ENCODE measurements at places on chromosomes 7 and 10.

- H3K27me3 ChIP-seq, result peaks cover 11% of the 10 kb centered on the region
- no peaks in the 10 kb centered on the region for H3K36me3 ChIP-seq
- no peak for DNase-seq
- H3K4me1 ChIP-seq, result no peaks in the 10 kb centered on the region
- H3K27ac ChIP-seq, result no peak overlapping the region
Observed at GRCh38 chr7:42046483-42046882, 190.5 kb downstream of the GLI3 start.

- H3K4me3 ChIP-seq, result no peak overlapping the region
- H3K4me1 ChIP-seq, result peaks cover 14% of the 10 kb centered on the region
- no peak overlapping the region for H3K27ac ChIP-seq
- peaks cover 5% of the 10 kb centered on the region for H3K36me3 ChIP-seq
Observed at GRCh38 chr10:100747456-100748230, 2.3 kb downstream of the PAX2 start.

DNA sequence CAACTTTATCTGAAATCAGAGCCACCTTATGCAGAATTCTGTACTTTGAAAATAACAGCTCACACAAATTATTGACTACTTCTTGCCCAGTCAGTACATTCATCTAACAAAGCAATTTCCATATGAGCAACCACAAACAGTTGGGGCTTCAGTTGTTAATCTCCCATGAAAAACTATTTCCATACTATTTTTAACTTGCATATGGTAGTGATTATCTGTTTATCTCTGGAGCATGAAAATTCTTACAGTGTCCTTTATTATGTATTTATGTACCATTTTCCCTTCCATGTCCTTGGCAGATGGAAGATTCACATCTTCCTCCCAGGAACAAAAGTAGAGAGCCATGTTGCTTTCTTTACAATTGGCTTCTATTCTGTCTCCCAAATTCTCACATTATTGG is 285.7 kb downstream of the CRPPA start:
- H3K27ac ChIP-seq, result no peak overlapping the region
- H3K4me3 ChIP-seq, result no peak overlapping the region
- peaks cover 4% of the 10 kb centered on the region for H3K36me3 ChIP-seq
- no peaks in the 10 kb centered on the region for H3K27me3 ChIP-seq

- no peak overlapping the region for H3K27ac ChIP-seq
- H3K4me3 ChIP-seq, result no peak overlapping the region
- no peak for DNase-seq
- H3K27me3 ChIP-seq, result peaks cover 28% of the 10 kb centered on the region
Observed at GRCh38 chr7:123643495-123644441, 11.9 kb upstream of the LMOD2 start.

DNA sequence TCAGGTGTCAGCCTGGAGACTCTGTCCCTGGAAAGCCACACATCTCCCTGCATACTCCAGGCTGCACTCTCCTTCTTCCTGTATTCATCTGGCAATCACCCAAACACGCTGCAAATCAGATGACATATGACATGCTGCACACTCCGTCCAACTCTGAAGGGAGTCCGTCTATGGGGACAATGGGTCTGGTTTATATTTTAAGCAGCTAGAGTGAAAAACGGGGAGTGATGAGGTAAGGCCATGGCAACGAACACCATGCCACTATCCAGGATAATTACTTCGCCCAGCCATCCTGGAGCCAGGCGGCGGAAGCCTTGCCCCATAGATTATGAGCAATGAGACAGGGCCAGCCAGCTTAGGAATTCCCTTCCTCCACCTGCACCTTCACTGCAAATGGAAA is 140.1 kb downstream of the PLXNA4 start:
- H3K4me3 ChIP-seq, result peak overlapping the region; percentile 79
- peaks cover 4% of the 10 kb centered on the region for H3K36me3 ChIP-seq
- no peak for DNase-seq

Data from natural killer cell treated with Interleukin-12 subunit alpha and Interleukin-12 subunit beta and Interleukin-15 and Interleukin-18, amount 100 ng/mL, for 72 hours (primary cell).